ENCODE measurements at places on chromosomes 12 and 14. TPM values are rescaled to one million over a fixed set of nuclear protein-coding genes. Genes with fewer than 3 reads are reported as not detected.

GRCh38 chr14:35814371-35815005, 5.4 kb upstream of the RALGAPA1 start:
- DNase-seq: peak; percentile 76

DNA sequence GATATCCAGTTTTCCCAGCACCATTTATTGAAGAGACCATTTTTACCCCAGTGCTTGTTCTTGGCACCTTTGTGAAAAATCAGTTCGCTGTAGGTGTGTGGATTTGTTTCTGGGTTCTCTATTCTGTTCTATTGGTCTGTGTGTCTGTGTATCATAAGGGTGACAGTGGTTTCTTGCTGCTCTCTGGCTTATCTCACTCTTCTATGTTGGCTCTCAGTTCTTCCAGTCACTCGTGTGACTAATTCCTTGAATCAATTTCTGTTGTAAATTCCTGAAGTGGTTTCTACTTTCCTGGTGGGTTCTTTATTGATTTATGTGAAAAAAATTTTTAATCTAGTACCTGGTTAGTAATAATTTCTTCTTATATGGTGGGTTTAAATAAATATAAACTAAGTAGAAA, 58.3 kb downstream of the OTOGL start:
- DNase-seq: no peak

DNA sequence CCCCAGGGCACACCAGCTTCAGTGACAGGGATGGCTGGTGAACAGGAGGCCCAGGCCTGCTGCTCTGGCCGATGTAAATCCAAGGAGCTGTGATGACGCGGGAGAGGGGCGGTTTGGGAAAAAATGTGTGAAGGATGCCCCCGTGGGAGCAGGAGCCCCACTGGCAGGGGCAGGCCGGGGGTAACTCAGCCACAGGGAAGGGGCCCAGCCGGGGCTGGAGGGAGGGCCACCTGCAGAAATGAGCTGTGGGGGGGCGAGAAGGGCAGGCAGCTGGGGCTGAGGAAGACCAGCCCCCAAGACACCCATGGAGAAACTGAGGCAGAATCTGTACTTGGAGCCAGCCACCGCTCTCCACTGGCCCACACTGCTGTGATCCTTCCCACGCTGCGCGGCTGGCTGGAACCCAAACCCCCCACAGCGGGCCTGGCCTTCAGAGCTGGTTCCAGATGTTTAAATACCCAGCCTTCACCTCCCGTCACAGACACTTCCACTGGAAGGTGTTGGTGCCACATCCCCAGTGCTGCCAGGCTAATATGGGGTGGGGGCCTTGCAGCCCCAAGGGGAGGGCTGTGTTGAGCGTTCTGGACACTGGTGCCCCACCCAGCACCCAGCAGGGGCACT, 28.5 kb upstream of the ANKRD9 start:
- DNase-seq: no peak

GRCh38 chr14:73234029-73234428, 3.3 kb upstream of the PAPLN start:
- DNase-seq: no peak

DNA sequence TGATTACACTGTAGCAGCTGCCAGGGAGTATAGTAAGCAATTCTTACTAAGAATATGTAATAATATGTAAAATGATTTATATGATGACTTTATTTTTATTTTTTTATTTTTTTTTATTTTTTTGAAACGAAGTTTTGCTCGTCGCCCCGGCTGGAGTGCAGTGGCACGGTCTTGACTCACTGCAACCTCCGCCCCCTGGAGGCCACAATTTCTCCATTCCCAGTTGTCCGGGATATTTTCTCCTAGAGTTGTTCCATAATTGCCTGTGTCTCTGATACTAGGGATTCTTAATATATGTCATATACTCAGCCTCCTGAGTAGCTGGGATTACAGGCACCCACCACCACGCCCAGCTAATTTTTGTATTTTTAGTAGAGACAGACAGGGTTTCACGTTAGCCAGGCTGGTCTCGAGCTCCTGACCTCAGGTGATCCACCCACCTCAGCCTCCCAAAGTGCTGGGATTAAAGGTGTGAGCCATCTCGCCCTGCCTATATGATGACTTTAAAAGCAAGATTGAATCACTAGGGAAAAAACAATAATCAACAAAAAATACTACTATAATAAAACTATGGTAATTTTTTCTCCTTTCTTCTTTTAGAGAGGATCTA, 12.2 kb upstream of the ITPR2 start:
- DNase-seq: peak; percentile 30

The COCH gene
- total RNA-seq: 24.4 TPM

The ARG2 gene
- total RNA-seq: 2.0 TPM

The ANP32D gene
- total RNA-seq: not detected
